Left colon (tissue), 2 donors: ENCODE measurements at places on chromosomes 5 and 9. TPM values are rescaled to one million over a fixed set of nuclear protein-coding genes. Genes with fewer than 3 reads are reported as not detected.
A peak's percentile ranks its signal among the peaks of the same experiment; 100 is the strongest.

Gene CD72
- total RNA-seq = 1.2 TPM

DNA sequence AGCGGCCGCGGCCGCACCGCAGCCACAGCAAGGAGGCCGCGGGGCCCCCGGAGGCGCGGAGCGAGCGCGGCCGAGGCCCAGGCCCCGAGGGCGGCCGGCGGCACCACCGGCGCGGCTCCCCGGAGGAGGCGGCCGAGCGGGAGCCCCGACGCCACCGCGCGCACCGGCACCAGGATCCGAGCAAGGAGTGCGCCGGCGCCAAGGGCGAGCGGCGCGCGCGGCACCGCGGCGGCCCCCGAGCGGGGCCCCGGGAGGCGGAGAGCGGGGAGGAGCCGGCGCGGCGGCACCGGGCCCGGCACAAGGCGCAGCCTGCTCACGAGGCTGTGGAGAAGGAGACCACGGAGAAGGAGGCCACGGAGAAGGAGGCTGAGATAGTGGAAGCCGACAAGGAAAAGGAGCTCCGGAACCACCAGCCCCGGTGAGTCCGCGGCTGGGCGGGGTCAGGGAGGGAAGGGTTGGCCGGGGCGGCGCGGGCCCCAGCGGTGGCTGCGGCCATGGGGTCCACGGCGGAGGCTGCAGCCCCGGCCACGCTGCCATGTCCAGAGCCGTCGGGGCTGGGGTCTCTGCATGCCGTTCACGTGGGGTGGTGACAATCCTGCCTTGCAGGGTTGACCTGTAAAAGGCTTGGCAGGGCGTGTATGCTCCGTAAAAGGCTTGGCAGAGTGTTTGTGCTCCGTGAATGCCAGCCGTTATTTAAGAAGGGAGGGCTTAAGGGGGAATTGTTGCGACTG, 146.0 kb downstream of the CACNA1B start:
- DNase-seq = no peak

DNA sequence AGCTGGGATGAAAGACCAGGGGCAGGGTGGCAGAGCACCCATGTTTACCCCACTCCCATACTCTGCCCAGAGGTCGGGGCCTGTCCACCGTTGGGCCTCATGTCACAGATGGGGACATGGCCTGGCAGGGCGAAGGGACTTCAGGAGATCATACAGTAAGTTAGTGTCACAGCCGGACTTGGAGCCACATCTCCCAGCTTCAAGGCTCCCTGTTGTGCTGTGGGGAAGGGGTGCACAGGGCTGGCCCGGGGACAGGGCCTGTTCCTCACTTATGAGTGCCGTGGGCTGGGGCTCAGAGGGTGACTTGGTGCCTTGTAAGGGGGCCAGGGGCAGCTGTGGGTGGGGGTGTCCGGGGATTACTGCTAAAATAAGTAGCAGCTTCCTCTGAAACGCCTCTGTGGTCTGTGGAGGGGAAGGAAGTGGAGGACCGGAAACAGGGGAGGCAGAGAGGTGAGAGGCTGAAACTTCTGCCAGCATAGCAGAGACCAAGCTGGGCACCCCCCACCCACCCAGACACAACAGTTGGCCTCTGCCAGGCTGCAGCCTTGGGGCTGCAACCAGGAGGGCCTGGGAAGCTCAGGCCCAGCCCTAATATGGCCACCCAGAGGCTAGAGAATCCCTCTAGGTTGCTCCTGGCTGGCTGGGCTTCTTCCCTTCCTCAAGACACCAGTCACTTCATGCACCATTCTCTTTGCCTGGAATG, 41.1 kb upstream of the NEK6 start:
- peak; percentile 52 for DNase-seq

GRCh38 chr5:8905021-8905420, 640.9 kb downstream of the SEMA5A start:
- DNase-seq = peak; percentile 31

DNA sequence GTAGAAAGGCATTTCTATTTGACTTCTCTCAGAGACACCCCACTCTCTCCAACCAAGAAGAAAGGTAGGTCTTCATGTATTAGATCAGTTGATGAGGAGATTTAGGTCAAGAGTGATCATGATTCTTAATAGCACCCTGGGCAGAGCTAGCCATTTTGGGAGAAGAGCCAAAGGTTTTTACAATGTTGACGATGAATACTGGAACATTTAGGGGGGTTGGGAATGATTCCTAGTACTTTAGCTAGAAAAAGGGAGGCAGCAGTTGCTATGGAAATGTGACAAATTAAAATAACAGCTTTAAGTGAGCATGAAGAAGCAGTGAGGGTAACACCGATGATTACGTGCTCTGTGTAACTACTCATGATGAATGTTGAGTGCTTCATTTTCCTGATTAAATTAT, 9.5 kb upstream of the RPS23 start:
- no peak for DNase-seq

Gene CTSL
- total RNA-seq = 55.4 TPM

GRCh38 chr5:62284946-62285891, 20.8 kb upstream of the KIF2A start:
- DNase-seq = no peak

GRCh38 chr5:176341325-176342157, 20.0 kb downstream of the KIAA1191 start:
- peak; percentile 11 for DNase-seq

- peak; percentile 34 for DNase-seq
Measured at GRCh38 chr9:121463026-121463807, 36.4 kb downstream of the GGTA1 start.

Gene RNF130
- total RNA-seq = 52.1 TPM

DNA sequence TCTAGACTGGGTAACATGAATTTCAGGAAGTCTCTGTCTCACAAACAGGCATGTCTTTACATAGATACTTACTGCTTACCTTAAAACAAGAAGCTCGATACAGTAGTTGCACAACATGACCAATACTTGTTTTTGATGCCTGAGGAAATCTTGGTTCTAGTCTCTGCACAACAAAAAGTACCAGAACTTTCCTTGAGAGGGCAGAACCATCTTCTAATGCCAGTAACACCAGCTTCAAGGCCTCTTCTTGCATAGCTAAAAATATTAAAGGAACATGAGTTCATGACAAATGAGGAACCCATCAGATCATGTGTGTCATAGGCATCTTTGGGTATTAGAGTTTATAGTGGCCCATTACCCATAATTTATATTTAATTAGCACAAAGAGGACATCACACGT, 22.0 kb downstream of the RC3H2 start:
- no peak for DNase-seq

Gene PPP2R2B
- 1.7 TPM for total RNA-seq

DNA sequence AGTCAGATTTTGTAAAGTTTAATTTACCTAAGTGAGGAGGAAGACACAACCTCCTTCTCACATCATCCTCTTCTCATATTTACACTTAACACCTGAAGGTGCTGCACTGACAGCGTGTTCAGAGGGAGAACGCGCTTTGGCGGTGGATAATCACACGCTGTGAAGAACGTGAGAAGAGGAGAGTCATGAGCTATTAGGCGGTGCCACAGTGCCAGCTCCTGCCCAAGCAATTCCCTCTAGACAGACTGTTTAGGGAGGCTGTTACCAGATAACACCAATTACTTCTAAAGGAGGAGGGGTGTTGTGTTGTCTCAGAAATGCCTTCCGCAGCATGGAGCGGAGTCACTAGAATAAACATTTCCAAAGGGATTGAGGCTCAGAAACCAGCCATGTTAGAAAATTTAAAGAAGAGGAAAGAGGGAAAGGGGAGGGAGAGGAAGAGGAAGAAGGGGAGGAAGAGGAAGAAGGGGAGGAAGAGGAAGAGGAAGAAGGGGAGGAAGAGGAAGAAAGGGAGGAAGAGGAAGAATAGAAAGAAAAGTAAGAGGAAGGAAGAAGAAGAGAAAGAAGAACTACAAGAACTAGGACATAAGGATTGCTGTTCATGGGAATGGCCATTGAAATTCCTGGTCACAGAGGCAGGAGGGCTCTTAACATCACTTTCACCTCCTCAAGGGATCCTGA, 37.3 kb upstream of the WWC1 start:
- DNase-seq = no peak

GRCh38 chr5:77449277-77449676, 42.8 kb downstream of the WDR41 start:
- no peak for DNase-seq

- peak; percentile 63 for DNase-seq
Measured at GRCh38 chr9:128203024-128203706, at the start of gene DNM1. Gene DNM1, plus strand, starts transcription at chr9:128203379. Its CDS starts 92 bp downstream, at chr9:128203471.

GRCh38 chr5:159319363-159319762, 10.9 kb downstream of the IL12B start:
- no peak for DNase-seq

Gene MEGF10
- total RNA-seq = 0.92 TPM

DNA sequence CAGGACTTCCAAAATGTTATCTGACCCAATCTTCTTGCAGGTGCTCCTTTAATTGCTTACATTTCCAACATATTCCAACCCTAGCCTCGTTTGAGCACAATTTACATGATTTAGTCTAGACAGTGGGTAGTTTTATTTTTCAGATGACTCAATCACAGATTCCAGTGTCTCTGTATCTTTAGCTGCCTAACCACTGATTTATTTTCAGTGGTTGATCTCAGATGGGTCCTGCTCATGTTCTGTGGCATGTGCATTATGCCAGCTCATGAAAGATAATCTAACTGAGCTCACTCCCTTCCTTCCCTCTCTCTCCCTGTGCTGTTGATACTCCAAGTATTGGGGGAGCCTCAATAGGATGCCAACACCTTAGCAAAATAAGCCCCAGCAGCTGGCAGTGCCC, 106.1 kb upstream of the ICE1 start:
- DNase-seq = no peak

DNA sequence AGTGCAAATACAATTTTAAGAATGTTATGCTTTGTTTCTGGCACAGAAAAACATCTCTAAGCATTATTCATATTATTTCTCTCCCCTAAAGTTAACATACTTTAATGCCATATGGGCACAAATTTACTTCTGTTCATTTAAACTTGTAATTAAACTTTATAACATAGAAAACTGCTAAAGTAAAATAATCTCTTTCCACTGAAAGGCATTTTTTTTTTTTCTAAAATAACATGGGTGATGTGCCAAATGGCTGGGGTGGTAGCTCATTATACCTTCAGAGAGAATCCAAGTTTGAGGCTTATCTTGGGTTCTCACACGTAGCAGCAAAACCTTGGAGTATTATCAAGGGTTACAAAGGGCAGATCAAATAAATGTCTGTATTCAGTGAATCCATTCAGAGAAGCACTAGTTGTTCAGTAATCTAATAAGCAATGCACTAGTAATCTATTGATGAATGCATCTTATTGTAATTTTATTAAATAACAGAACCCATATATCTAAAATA, 257.6 kb upstream of the POU5F2 start:
- DNase-seq = no peak

Gene GLDC
- total RNA-seq = 0.70 TPM

Gene WWC1
- total RNA-seq = 18.7 TPM

- DNase-seq = no peak
Measured at GRCh38 chr5:125785407-125785806, 637.8 kb upstream of the GRAMD2B start.

Gene PCDHB9
- 0.34 TPM for total RNA-seq

Gene IFNB1
- total RNA-seq = not detected

Gene CTSV
- 4.0 TPM for total RNA-seq

Gene TMED7
- 125 TPM for total RNA-seq
